ENCODE measurements at places on chromosomes 4 and X.
A peak's percentile ranks its signal among the peaks of the same experiment; 100 is the strongest.

- DNase-seq: no peak
- H3K4me1 ChIP-seq: no peaks in the 10 kb centered on the region
- no peaks in the 10 kb centered on the region for H3K36me3 ChIP-seq
- no peak overlapping the region for H3K27ac ChIP-seq
- no peak overlapping the region for H3K4me3 ChIP-seq
These were observed 131.4 kb downstream of the ENOX2 start for GRCh38 chrX:130771648-130772047.

DNA sequence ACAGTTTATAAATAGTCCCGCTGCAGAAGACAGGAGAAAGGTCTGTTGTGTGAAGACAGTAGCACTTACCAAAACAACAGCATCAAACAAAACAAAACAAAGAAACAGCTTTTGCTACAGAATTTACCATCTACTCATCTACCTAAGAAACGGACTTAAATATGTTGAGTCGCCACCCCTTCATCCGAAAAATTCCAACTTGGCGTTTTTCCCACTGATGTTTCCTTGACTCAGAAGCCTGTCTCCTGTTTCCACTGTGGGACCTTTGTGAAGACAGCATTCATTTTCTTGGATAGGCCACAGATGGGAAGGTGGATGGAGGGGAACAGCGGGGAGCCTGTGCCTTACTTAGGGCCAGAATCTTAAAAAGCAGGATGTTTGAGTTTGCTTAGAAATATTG is 1.3 kb upstream of the ITM2A start:
- H3K4me1 ChIP-seq: peaks cover 21% of the 10 kb centered on the region
- H3K4me3 ChIP-seq: no peak overlapping the region

DNA sequence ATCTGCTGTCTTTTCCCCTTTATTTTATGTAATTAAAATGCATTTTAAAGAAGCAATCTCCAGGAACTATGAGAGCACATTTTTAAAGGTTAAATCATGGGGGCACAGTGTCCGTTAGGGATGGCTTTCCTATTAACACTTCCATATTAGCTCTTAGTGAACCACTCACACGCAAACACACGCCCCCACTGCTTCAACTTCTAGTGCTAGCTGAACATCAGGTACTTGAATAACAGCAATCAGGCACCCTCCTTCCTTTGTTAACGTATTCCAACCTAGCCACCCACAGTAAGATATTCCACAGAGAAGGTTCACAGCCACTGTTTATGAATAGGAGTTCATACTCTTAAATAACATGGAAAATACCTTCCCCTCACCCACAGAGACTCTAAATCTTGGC is 9.3 kb downstream of the TMEM255A start:
- DNase-seq: no peak
- H3K4me3 ChIP-seq: no peak overlapping the region
- H3K27ac ChIP-seq: no peak overlapping the region
- H3K27me3 ChIP-seq: peaks cover 59% of the 10 kb centered on the region

DNA sequence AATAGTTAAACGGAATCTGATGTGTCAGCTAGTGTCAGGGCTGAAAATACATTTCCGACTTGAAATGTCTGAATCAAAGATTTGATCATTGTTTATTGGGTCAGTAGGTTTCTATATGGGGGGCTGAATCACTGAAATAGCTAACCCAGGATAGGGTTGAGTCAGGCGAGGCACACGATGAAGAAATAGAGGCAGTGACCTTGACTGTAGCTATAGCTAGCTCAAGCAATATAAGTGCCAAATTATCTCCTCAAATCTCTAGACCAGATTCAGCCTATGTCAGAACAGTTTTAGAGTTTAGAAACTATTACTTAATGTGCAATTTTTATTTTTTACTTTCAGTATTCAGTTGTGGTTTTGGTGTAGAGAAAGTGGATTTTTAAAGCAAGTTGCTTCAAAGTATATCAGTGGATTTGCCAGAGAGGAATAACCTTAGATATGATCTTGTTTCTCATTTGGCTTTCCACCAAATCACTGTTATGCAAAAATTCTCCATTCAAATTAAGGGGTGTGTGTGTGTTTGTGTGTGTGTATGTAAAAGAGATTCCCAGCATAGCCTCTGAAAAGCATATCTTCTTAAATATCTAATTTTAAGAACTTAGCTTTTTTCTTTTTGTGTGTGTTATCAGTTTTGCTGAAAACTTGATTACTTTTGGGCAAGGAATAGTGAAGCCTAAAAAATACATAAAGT is 100.3 kb upstream of the RPL34 start:
- no peak overlapping the region for H3K4me3 ChIP-seq
- H3K36me3 ChIP-seq: no peaks in the 10 kb centered on the region
- 0 out of 2 replicates have a peak, but pooled peaks cover 5% of the 10 kb centered on the region for H3K4me1 ChIP-seq
- no peaks in the 10 kb centered on the region for H3K27me3 ChIP-seq
- no peak for DNase-seq

GRCh38 chr4:176818531-176818930 is 25.8 kb upstream of the VEGFC start:
- H3K4me1 ChIP-seq: 0 out of 2 replicates have a peak, but pooled peaks cover 7% of the 10 kb centered on the region
- no peak overlapping the region for H3K27ac ChIP-seq
- H3K27me3 ChIP-seq: no peaks in the 10 kb centered on the region
- no peak for DNase-seq
- no peaks in the 10 kb centered on the region for H3K36me3 ChIP-seq

DNA sequence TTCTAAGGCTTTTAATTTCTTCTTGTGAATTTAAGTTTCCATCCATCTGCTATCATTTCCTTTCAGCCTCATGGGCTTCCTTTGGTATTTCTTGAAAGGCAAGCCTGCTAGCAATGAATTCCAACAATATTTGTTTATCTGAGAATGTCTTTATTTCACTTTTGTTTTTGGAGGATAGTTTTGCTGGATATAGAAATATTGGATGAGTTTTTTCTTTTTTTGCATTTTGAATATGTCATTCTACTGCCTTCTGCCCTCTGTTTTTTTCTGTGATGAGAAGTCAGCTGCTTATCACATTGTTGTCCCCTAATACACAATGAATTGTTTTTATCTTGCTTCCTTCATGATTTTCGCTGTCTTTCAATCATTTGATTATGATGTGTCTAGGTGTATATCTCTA is 13.2 kb upstream of the SORCS2 start:
- H3K36me3 ChIP-seq: no peaks in the 10 kb centered on the region
- no peak overlapping the region for H3K4me3 ChIP-seq
- H3K4me1 ChIP-seq: no peaks in the 10 kb centered on the region
- no peak overlapping the region for H3K27ac ChIP-seq
- H3K27me3 ChIP-seq: no peaks in the 10 kb centered on the region

- peak; percentile 74 for DNase-seq
- no peak overlapping the region for H3K4me3 ChIP-seq
- no peaks in the 10 kb centered on the region for H3K36me3 ChIP-seq
- H3K27ac ChIP-seq: no peak overlapping the region
These were observed 48.4 kb upstream of the SLC7A3 start for GRCh38 chrX:70979136-70979762.

Measured in GM23338 (cell line).